ENCODE measurements at places on chromosomes 7 and 10.

- DNase-seq: no peak
Observed at GRCh38 chr7:139883814-139884213, 54.8 kb downstream of the TBXAS1 start.

DNA sequence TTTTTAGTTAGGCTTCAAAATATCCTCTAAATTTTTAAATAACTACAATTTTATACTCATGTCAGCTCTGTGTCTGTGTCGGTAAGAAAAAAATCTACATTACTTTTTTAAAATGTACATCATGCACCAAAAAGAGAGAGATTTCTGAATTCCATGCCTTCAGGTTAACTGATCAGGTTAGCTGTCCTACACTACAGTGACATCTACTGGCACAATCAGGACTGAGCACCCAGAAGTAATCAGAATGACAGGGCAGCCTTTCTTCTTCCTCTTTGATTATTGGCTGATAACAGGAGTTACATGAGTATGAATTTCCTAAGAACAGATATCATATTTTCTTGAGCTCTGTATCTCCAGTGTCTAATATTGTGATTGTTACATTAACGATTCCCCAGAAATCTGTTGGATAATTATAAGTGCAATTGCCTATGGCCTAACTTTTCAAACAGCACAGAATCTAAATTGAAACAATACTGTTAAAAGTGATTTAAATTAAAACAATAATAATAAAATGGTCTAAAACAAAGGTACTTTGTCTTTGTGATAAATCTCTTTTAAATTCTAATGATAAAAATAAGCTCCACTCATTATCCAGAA, 41.8 kb upstream of the HYCC1 start:
- peak; percentile 71 for DNase-seq

GRCh38 chr10:77622889-77623291, 14.7 kb downstream of the KCNMA1 start:
- DNase-seq: no peak

- no peak for DNase-seq
Observed at GRCh38 chr10:86365346-86366032, 1.1 kb downstream of the GRID1 start.

GRCh38 chr10:119896061-119896655, 3.6 kb downstream of the SEC23IP start:
- DNase-seq: peak; percentile 57

GRCh38 chr7:127682140-127682539, 30.1 kb downstream of the SND1 start:
- DNase-seq: no peak

GRCh38 chr7:124856299-124856888, 73.2 kb downstream of the POT1 start:
- peak; percentile 50 for DNase-seq

DNA sequence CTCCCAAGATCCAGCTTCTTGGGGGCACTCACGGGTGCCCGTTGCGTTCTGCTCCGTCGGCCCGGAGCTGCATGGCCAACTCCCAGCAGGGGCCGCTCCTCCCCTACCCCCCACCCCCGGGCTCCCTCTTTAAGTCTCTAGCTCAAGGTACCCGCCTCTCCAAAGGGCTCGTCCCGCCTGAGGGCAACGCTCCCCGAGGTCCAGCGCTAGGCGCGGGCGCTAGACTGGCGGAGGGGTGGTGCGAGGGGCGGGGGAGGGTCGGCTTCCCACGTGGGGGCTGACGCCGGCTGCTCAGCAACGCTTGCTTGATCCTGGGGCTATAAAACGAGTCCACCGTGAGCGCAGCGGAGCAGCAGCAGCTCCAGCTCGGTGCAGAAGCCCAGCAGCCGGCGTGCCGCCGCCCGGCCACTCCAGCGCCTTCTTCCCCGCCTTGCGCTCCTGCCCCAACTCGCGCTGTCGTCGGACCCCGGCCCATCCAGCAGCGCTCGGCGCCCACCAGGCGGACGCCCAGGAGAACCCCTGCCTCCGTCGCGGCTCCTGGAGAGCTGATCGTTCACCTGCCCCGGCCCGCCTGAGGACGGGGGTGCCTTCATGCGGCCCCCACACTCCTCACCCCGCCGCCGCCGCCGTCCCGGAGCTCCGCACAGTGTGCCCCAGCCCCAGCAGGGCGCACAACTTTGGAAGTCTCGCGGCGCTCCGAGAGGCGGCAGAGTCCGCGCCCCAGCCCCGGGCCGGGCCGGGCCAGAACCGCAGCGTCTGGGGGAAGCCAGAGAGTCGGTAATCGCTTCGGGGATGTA, at the start of gene ADRA2A:
ADRA2A (plus strand) TSS at position 348 of the 797 bp plus-strand sequence. CDS start 968 bp downstream, outside the sequence.
- peak; percentile 45 for DNase-seq

GRCh38 chr7:139811066-139811465, 18.0 kb upstream of the TBXAS1 start:
- no peak for DNase-seq

DNA sequence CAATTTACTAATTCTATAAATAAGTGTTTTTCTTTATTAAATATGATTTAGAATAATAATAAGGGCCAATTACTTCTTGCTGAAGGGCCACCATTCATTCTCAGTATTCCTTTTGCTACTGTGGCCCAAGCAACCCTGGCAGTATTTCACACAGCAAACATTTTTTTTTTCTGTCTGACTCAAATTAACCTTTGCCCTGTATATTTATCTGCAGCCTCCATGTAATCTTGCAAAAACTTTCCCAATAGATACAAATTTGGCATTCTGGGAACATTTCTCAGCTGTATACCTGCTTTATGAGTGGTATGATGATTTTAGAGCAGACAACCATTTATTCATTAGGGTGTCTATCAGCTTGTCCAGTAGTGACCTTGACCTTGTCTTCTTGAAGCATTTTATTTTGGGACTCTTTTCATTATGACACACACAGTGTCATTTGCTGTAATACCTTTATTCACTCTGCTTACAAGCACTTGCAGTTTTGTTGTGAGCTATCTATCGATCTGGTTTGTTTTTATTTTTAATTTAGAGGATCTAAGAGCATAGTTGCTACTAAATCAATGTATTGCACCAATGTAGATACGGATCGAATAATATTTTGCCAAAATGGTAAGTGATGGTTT, 159.7 kb upstream of the PLXDC2 start:
- DNase-seq: no peak

- peak; percentile 65 for DNase-seq
Observed at GRCh38 chr10:13759168-13759567, 172.4 kb downstream of the PRPF18 start.

- no peak for DNase-seq
Observed at GRCh38 chr10:121511943-121512342, 86.3 kb downstream of the FGFR2 start.

- no peak for DNase-seq
Observed at GRCh38 chr10:110431659-110432058, 66.0 kb upstream of the DUSP5 start.

Data from EH (cell line).